ENCODE measurements at places on chromosomes 1 and 21.
A peak's percentile ranks its signal among the peaks of the same experiment; 100 is the strongest.

GRCh38 chr1:162538815-162539431 is 22.6 kb upstream of the UAP1 start:
- DNase-seq: peak; percentile 76

- DNase-seq: no peak
These were observed 68.7 kb upstream of the ROR1 start for GRCh38 chr1:63705078-63705477.

GRCh38 chr1:78156805-78157521 is 111.2 kb downstream of the GIPC2 start:
- DNase-seq: no peak

- peak; percentile 26 for DNase-seq
These were observed 985 bp downstream of the SYT6 start for GRCh38 chr1:114152508-114153260.

DNA sequence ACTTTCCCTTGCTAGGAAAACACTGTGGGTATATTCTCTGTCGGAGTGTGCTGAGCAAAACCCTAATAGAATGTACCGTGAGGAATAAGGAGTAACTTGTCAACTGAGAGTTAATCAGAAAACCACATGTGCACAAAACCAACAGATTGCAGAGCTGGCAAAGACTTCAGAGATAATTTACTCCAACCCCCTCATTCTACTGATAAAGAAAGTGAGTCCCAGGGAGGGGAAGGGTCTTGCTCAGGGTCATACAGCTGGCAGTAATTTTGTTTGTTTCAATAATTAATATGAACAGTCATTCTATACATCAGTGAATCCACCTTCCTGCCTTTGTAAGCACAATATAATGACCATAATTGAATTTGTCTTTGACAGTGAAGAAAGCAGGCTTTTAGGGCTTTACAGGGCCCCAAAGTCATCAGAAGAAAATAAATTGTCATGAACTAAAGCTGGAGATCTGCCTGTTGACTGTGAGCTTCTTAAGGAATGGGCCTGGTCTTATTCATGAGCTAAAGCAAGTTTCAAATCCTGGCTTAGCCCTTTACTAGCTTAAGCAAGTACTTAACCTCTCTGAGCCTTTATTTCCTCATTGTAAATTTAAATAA is 67.2 kb upstream of the HOOK1 start:
- DNase-seq: no peak

DNA sequence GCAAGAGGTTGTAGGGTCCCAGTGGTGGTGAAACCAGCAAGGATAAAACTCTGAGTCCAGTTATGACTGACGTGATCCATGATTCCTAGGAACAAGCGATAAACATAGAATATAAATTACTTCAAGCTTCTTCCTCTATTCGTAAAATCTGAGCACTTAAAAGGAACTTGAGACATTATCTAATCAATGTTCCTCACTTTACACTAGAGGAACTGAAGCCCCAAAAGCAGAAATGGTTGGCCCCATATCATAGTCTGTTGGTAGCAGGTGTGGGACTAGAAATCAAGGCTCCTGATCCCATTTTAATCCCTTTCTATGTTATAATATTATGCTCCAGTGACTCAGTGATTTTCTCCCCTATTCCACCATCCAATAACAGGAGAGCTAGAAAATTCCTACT is 21.9 kb upstream of the MNDA start:
- no peak for DNase-seq

DNA sequence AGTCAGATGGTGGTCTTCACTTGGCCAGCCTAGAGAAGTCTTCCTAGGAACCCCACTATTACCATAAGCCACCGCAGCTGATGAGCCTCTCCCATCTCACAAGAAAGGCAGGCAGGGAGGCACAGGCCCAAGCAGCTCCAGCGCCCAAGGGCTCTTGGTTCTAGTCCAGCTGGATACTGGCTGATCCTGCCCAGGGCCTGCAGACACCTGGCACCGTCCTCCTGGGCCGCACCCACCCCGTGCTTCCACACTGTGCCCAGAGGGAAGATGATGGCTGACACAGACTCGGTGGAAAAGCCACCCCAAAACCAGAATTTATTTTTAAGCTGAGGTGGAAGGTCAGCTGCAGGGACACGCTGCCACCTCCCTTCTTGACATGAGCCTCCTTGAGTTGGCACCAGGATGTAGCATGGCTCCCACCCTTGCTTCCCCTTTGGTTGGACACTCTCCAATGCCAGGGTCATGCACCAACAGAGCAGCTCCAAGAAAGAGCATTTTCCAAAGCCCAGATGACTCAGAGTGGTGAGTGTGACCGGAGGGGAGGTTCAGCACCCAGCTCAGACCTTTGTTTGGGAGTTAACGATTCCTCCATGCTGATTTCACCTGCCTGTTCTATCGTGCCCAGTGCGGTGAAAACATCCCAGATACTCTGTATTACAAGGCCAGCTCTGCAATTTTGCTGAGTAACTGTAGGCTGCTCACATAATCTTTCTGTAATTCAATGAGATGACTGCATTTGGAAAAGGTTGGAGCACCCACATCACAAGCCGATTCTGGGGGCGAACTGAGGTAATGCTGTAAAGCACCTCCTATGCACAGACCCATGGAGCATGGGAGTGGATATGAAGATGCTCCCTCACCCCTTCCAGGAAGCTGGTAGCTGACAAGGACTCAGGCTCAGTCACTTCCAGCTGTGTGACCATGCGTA is 63.1 kb upstream of the SLC2A1 start:
- peak; percentile 56 for DNase-seq

- no peak for DNase-seq
These were observed 214.1 kb downstream of the AJAP1 start for GRCh38 chr1:4868521-4868920.

DNA sequence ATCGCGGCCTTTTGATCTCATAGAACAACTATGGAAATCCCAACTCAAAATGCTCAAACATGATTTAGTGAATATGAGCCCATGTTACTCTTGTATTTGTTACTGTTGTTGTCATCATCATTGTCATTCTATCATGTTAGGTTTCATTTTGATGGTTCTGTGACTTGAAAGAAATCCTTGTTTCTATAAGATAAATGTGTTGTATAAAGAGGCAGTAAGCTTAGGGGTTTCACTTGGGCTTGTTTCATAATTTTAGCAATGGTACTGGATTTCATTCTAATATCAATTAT is 15.3 kb upstream of the GBP5 start:
- no peak for DNase-seq

DNA sequence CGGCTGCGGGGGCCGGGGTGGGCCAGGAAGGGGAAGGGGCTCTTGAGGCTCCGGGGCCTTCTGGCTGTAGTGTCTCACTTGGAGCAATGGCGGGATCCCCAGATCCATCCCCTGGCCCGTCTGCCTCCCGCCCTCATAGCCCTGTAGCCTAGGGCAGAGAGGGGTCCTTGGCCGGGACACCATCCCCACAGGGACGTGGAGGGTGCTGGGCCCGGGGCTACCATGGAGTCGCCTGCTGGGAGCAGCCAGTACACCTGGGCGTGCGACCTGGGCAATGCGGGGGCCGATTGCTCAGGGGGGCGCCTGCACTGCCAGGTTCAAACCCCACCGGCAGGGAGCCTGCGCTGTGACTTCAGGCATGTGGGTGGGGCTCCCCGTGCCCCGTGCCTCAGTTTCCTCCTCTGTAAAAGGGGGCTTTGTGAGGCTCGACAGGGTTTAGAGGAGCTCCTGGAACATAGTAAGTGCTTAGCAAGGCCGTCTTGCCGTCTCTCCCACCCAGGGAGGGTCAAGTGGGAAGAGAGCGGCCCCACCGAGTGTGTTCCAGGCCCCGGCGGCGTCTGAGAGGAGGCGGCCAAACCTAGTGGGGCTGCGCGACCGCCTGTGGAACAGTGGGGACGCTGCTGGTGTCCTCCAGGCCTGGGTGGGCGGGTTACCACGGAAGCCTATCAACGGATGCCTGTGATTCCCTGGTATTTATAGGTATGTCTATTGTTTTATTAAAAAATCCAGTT is 20.8 kb downstream of the PRKCZ start:
- DNase-seq: no peak

GRCh38 chr1:89832496-89833127 is 11.8 kb downstream of the LRRC8D start:
- no peak for DNase-seq

- no peak for DNase-seq
These were observed 504.0 kb upstream of the OLFM3 start for GRCh38 chr1:102500758-102501157.

DNA sequence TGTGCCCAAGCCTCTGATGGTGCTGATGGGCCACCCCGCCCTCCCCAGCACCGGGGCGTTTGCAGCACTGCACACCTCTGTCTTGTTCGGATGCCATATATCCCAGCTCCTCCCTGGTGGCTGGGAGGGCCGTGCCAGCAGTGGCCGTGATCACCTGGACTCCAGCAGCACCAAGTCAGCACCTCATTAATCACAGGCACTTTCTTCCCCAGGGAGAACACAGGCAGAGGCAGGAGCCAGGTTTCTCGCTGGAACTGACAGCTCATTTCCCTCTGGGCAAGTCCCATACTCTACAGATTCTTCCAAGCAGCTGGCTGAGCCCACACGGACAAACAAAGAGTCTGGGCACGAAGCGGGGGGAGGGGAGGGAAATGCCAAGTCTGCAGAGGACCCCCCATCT is 141.7 kb upstream of the EDN2 start:
- DNase-seq: peak; percentile 71

- peak; percentile 66 for DNase-seq
These were observed at the start of gene MARCKSL1 for GRCh38 chr1:32335790-32336590. MARCKSL1 (minus strand) TSS chr1:32336233; CDS start chr1:32336033, 200 bp downstream.

GRCh38 chr1:192342842-192343241 is 26.1 kb downstream of the RGS21 start:
- DNase-seq: no peak

- no peak for DNase-seq
These were observed 32.8 kb downstream of the ZC3H11B start for GRCh38 chr1:219580009-219580676.

- DNase-seq: no peak
These were observed 34.3 kb upstream of the CACYBP start for GRCh38 chr1:174965362-174966007.
